ENCODE measurements at places on chromosomes 4 and X.

- no peak for DNase-seq
These were observed 82.2 kb upstream of the PRPS2 start for GRCh38 chrX:12709047-12709446.

GRCh38 chr4:119290598-119290997 is 31.3 kb downstream of the FABP2 start:
- no peak for DNase-seq

DNA sequence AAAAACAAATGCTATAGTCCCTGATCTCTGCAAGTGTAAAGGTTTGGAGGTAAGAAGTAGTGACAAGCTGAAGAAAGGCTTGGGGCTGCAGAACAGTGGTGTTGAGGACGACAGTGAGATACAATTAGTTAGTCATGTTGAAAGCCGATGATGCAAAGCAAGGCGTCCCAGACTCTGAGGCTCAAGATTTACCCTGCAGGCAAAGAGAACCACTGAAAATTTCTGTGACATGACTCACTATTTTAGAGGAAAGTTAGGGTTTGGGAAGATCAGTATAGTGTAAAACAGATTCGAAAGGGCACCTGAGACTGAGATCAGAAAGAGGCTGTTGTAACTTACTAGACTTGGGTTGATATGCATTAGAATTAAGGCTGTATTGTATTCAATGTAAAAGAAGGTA is 281.3 kb upstream of the FTHL17 start:
- DNase-seq: no peak

DNA sequence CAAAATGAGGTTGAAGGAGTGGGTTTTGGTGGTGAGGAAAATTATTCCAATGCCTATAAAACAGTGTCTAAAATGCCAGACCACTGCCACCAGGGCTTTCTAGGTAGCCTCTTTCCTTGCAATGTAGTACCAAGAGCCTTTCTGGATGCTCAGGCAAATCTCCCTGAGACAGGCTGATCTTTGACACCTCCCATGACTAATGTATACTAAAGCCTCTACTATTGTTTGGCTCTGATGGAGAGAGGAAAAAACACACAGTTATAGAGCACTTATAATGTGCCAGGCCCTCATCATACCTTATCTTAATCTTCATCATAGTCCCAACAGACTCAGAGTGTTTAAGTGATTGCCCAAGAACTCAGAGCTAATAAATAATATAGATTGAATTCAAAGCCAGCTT is 5.8 kb downstream of the MTMR8 start:
- DNase-seq: no peak

- DNase-seq: no peak
These were observed 146.7 kb upstream of the SPOCK3 start for GRCh38 chr4:167380964-167381363.

GRCh38 chr4:76674983-76675382 is 223.0 kb downstream of the SOWAHB start:
- no peak for DNase-seq

- DNase-seq: no peak
These were observed 57.6 kb downstream of the PROM1 start for GRCh38 chr4:16026160-16026761.

- no peak for DNase-seq
These were observed 512.2 kb upstream of the INTU start for GRCh38 chr4:127120441-127121090.

- DNase-seq: no peak
These were observed 419.5 kb downstream of the HNRNPD start for GRCh38 chr4:81954271-81954670.

DNA sequence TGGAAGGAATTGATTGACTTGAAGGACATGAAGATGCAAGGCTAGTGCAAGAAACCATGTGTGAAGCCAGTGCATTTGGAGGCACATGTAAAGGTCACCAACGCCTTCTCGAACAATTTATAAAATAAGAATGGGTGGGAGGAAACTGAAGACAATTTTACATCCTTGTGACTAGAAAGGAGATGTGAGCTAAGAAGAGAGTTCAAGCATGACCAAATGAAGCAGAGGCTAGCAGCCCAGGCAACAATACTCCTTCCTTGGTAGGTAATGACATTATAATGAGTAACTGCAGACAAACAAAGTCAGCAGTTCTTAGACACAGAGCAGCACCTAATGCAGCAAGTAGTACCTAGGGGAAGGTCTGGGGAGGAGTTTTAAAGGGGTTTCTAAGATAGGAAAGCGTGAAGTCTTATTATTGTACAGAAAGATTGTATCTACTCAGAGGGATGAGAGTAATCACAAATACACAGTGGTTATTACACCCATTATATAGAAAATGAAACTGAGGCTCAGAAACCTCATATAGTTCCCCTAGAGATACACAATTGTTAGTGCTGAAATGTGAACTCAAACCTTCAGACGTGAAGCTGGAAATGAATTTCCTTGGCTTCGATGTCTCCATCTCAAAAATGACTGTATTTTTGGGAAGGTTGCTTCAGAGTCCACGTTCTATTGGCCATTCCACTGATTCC is 56.1 kb downstream of the ATXN3L start:
- no peak for DNase-seq

DNA sequence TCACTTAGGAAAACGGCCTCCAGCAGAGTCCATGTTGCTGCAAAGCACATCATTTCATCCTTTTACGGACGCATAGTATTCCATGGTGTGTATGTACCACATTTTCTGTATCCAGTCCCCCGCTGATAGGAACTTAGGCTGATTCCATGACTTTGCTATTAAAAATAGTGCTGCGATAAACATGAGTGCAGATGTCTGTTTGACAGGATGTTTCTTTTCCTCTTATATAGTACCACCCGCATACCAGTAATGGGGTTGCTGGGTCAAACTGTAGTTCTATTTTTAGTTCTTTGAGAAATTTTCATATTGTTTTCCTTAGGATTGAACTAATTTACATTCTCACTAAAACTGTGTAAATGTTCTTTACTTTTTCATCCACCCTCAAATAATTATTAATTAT is 50.5 kb downstream of the VEGFC start:
- no peak for DNase-seq

GRCh38 chrX:13551610-13552009 is 17.8 kb upstream of the EGFL6 start:
- DNase-seq: no peak

GRCh38 chr4:55926610-55927009 is 22.1 kb upstream of the CEP135 start:
- no peak for DNase-seq

DNA sequence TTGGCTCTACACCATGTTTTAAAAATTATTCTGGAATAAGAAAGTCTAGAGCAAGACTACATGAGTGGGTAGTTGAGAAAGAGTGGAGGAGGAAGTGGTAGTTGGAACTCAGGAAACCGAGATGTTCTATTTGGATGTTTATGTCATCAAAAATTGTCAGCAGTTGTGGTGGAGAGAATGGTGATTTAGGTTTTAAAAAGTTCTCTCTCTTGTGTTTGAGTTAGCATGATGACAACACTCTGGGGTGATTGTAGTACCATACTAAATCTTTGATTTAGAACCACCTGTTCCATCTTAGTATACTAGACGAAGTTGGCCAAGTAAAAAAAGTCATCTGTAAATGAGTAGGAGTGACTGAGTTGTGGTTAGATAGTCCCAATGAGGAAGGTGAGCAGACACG is 40.7 kb downstream of the KLHL2 start:
- DNase-seq: no peak

DNA sequence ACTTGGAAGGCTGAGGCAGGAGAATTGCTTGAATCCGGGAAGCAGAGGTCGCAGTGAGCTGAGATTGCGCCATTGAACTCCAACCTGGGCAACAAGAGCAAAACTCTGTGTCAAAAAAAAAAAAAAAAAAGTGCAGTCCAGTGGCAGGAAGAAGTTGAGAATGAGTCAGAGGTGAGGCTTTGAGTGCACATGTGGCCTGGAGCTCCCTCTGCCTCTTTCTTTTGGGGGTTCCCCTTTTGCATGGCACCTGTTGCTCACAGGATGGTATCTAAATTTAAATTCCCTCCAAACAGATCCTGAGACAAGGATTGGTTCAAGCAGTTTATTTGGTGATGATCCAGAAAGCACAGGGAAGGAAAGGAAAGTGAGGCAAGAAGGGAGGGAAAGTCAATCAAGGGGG is 151.4 kb upstream of the STX18 start:
- no peak for DNase-seq

DNA sequence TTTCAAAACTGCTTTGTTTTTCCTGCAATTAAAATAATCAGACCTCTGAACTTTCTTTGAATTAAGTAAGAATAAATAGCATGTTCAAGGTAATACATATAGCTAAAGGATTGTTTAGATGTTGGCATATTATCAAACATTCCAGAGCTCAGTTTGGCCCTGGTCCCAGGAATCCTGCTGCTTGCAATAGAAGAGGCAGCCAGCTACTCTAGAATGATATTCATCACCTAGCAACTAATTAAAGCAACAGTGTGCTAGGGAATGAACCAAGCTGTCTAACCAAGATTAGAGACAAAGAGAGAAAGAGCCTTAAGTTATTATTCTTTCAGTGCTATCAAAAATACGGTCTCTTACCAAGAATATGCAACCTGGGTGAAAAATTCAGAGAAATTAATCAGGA is 460.9 kb downstream of the GABRG1 start:
- no peak for DNase-seq

DNA sequence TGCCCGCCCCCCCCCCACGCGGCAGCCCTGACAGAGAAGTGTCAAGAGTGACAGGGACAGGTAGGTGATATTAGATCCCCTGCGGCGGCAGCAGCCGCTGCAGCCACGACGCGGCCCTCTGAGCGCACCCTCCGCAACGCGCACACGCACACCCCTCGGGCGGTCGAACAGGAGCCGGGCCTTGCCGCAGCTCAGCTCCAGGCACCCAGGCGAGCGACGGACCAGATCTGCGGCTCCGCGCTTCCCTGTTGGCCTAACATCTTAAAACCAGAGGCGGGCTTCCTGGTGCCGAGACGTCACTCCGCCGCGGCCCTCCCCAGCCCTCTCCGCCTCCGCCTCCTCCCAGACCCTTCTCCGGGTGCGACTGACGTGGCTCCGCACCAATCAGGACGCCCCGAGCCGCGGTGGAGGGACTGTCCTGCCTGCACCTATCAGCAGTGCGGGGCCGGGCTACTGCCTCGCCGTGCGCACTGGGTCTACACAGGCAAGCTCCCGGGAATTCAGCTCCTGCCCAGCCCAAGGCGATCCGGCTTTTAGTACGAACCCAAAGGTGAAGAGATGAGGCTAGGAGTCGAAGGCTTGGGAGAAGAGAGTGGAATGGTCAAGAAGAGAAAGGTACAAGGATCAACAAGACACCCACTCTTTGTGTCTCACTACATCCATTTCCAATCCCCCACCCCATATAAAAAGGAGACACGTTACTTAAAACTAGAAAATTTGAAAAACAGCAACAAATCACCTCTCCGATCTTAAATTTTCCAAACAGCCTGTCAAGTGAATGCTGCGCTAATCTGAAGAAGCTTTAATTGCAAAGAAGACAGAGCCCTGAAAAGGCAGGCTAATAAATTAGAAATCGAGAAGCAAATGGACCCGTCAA is at the start of gene PITX2:
TSS of gene PITX2 (minus strand) at position 237 of the 877 bp plus-strand sequence. CDS start 617 bp downstream, outside the sequence.
- DNase-seq: peak; percentile 83

- DNase-seq: no peak
These were observed 13.6 kb downstream of the HMX1 start for GRCh38 chr4:8857766-8858700.

GRCh38 chr4:127783026-127783769 is 1.1 kb downstream of the HSPA4L start:
- peak; percentile 49 for DNase-seq

- no peak for DNase-seq
These were observed 64.2 kb upstream of the MSANTD1 start for GRCh38 chr4:3184725-3185124.

DNA sequence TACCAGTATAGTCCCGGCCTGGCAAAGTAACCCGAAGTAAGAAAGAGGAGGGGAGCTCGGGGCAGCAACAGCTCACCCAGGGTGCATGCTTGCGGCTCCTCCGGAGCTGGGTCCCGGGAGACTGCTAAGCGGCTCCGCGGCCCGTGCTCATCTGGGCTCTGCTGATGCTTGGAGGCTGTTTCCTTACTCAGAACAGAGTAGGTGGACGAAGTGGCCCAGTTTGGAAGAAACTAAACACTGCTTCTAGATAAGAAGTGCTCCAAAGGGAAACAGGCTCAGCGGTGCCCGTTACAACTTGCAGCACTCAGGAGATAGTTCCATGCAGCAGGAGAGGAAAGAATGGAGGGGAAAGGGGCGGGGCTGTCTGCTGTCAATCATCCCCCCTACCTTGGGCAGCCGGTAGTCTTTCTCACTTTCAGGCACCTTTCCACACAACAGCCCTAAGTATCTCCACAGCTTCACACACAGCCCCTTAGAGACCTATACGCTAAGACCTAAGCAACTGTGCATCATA is at the start of gene COL4A6:
TSS of gene COL4A6 (minus strand) at position 313 of the 514 bp plus-strand sequence. CDS start at position 87, 226 bp downstream.
- no peak for DNase-seq

- no peak for DNase-seq
These were observed 1.9 kb downstream of the NEUROG2 start for GRCh38 chr4:112513971-112514646.

DNA sequence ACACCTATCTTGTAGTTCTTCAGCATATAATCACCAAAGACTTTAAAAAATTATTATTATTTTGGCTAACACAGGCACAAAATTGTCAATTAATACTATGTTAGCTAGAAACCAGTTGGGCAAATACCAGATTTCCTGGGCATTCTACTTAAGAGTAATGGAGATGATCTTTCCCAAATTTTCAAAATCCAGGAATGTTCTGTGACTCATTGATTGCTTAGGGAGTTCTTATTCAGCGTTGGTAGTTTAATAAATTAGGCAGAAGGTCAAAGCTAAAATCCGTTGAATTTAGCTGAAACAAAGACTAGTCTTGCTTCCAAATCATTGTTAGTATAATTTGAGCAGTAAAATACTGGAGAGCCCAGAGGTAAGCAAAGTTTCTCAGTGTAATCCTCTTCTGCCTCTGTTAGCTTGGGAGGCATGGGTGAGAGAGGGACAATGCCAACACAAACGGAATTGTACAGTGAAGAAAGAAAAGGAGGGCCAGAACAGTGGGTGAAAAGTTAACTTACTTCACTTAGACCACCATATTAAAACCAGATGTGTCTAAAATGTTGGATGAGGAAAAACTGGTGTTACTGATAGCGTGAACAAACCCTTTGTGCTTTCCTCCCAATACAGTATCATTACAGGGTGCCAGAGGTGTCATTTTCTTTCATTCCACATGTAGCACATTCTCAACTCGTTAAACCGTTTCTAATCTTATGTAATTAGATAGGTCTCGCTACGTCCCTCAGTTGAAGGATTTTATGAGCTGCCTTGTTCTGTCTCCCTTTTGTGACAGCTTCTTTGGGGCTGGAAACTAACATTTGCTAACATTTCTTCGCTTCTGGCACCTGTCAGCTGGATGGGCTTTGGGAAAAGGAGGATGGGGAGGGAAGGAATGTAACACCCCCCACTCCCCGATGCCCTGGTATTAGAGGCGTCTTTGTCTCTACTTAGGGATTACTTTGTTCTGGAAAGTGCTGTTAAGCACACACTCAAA is 87.4 kb upstream of the CITED1 start:
- DNase-seq: no peak

GRCh38 chr4:108094923-108095482 is 73.7 kb downstream of the LEF1 start:
- no peak for DNase-seq

- no peak for DNase-seq
These were observed 3.1 kb downstream of the PPA2 start for GRCh38 chr4:105470766-105471165.

GRCh38 chrX:9023293-9023692 is 10.6 kb downstream of the FAM9B start:
- DNase-seq: no peak
